Right lobe of liver (tissue), 6 donors: ENCODE measurements at places on chromosomes 13 and 19. TPM values are rescaled to one million over a fixed set of nuclear protein-coding genes. Genes with fewer than 3 reads are reported as not detected.

DNA sequence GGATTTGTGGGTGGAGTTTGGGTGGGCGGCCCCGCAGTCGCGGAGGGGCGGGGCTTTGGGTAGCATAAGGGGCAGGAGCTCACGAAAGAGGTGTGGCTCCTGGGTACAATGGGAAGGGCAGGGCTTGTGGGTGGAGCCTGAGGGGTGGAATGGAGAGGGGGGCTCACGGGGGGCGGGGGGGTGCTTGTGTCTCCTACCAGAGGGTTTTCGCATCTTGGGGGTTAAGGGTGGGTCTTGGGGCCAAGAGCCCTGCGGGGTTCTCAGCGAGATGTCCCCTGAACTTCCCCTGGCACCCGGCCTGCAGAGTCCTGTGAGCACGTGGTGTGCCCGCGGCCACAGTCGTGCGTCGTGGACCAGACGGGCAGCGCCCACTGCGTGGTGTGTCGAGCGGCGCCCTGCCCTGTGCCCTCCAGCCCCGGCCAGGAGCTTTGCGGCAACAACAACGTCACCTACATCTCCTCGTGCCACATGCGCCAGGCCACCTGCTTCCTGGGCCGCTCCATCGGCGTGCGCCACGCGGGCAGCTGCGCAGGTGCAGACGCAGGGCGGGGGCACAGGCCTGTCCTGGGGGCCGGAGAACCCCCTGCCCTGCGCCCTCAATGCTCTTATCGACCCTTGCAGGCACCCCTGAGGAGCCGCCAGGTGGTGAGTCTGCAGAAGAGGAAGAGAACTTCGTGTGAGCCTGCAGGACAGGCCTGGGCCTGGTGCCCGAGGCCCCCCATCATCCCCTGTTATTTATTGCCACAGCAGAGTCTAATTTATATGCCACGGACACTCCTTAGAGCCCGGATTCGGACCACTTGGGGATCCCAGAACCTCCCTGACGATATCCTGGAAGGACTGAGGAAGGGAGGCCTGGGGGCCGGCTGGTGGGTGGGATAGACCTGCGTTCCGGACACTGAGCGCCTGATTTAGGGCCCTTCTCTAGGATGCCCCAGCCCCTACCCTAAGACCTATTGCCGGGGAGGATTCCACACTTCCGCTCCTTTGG is 5.1 kb downstream of the FSTL3 start:
- peak; percentile 93 for DNase-seq

DNA sequence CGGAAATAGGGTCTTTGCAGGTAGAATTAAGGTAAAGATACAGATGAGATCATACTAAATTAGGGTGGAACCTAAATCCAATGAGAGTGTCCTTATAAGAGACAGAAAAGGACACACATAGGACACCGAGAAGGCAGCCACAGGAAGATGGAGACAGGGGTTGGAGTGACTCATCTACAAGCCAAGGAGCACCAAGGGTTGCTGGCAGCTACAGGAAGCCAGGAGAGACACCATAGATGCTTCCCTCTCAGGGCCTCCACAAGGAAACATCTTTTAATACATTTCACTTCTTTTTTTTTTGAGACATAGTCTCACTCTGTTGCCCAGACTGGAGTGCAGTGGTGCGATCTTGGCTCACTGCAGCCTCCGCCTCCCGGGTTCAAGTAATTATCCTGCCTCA is 10.1 kb downstream of the TMEM143 start:
- DNase-seq: no peak

Gene ZNF296
- 0.35 TPM for total RNA-seq

- DNase-seq: no peak
These were observed 50.8 kb downstream of the USP12 start for GRCh38 chr13:27120811-27121210.

Gene SGCG
- total RNA-seq: not detected

Gene CTXN1
- total RNA-seq: 0.49 TPM

DNA sequence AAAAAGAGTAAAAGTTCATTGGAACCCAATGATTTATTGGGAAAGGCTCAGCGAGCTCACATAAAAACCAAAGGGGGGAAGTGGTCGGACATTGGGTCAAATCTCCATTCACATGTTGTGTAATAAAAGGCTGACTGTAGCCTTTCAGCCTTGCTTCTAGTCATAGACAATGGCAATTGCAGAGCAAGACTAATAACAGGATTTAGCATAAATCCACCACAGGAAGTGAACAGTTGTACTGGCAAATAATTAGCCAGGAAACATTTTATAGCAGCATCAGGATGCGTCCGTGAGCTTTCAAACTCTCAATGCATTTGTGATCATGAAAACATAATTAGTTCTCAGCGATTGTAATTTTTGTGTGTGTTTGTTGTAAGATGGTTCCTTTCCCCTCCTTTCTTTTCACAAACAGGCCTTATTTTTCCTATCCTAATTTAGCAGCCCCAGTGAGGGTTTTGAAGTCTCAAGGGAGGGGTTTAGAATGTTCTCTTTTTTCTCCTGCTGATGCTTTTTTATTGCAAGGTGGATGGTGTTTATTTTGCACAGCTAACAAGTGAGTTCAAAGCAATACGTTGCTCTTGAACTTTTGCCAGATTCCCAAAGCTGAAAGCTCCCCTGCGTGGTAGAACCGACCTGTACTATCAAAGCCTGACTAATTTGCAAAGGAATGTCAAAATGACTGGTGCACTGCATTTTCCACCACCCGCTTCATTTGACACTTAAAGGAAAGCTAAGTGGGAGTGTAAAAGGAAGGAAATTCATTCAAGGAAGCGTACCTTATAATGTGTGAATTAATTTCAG is 105.6 kb downstream of the SPRY2 start:
- DNase-seq: no peak

Gene NOVA2
- 2.2 TPM for total RNA-seq

DNA sequence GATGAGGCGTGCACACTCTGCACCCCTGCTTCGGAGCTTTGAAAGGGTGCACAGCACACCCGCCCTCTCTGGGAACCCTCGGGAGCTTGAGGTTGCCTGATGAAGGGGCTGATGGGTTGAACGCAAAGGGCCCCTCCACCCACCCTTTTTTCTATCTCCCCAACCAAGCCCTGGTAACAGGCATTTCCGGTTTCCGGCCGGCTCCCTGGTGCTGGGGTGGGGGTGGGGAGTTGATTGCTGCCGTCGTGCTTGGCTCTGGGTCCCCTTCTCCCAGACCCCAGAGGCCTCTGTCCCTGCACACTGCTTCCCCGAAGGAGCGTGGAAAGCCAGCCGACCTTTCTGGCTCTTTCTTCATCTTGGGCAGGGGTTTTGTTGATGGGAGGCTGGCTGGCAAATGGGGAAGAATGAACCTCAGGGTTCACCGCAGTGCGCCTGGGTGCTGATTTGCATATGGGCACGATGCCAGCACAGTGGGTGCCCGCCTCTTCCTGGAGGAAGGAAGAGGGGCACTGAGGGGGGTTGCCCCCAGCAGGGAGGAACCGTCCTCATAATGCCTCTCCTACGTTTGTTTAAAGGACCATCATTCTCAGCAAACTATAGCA is 29.1 kb downstream of the VAV1 start:
- DNase-seq: peak; percentile 75

DNA sequence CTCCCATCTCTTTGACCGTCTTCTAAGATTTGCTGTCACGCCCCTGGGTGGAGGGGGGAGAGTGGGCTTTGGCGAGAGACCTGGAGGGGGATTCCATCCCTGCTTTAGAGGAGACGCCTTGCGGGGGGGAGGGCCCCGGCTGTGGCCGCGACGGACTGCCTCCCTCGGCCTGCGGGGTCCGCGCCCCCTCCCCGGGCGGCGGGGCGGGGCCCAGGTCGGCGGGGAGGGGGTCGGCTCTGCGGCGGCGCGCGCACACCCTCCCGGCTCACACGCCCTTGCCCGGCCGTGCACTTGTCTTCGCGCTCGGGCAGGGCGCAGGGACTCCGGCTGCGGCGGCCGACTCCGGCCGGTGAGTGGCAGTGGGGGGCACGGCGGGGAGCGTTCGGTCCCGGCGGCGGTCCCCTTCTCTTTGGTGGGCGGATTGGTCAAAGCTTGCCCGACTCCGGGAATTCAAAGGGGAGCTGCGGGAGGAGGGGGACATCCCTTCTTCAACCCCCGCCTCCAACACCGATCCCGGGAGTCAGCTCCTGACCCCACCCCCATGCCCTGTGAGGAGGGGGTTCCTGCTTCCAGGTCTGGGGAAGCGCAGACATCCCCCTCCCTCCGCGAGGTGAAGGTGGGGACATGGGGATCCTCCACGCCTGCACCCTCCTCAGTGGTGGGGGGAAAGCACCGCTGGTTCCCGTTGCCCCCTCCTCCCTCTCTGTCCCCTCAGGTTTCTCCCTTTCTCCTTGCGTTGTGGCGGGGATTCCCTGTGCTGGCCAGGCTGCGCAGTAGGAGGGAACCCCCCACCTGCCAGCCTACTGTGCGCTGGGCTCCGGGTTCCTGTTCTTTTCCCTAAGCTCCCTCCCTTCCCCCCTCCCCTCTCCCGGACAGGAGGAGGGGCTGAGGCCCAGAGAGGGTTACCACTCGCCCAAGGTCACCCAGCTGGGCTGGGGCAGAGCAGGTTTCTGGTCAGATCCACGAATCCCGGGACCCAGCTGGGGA is 14.6 kb upstream of the KCNN1 start:
- no peak for DNase-seq

DNA sequence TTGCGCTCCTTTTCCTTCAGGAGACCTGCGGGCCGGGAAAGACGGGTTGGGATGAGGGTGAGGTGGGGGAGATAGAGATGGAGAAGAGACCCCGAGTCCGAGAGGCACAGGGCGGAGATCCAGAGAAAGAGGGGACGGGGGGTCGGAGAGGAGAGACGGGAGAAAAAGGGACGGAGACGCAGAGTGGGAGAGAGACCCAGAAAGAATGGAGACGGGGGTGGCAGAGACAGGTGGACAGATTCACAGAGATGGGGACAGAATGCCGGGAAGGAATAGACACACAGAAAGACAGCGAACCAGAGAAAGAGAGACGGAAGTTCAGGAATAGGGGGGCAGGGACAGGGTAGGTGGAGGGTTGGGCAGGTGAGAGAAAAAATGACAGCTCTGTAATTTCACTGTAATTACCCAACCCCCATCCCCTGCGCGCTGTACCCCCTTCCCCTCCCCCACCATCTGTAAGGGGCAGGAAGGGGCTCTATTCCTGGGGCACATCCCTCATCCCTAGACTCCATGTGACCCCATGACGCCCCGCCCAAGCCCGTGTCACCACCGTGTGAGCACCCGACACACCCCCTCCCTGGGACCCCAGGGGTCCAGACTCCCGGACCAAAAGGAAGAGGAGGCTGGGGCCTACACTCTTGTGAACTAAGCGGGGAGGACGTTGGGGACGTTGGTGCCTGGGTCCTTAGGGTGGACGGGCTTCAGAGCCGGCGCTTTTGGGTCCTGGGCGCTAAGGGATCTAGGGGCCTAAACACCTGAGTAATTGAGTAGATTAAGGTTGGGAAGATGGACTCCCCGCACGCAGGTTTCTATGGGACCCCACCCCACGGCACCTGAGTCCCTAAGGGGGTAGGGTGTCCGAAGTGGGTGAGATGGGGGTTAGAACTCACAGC is 967 bp downstream of the DBP start:
- peak; percentile 63 for DNase-seq

Gene ZNF568
- 4.9 TPM for total RNA-seq

- peak; percentile 63 for DNase-seq
These were observed 68.1 kb upstream of the SOX21 start for GRCh38 chr13:94780421-94780820.

- peak; percentile 30 for DNase-seq
These were observed at the start of gene PNMA8B for GRCh38 chr19:46495786-46496099. Gene PNMA8B (minus strand): TSS chr19:46495867. CDS start chr19:46495465, 402 bp downstream.
